Naive thymus-derived CD4-positive, alpha-beta T cell (primary cell): ENCODE measurements at places on chromosomes 6 and 20. TPM values are rescaled to one million over a fixed set of nuclear protein-coding genes. Genes with fewer than 3 reads are reported as not detected.

TLDC2 gene
- total RNA-seq, result not detected

GRCh38 chr6:41602422-41602743 lies 35.9 kb upstream of the MDFI start:
- no peak for DNase-seq
- H3K4me3 ChIP-seq, result no peak overlapping the region
- no peaks in the 10 kb centered on the region for H3K36me3 ChIP-seq
- no peak overlapping the region for H3K27ac ChIP-seq
- peaks cover 4% of the 10 kb centered on the region for H3K4me1 ChIP-seq
- no peaks in the 10 kb centered on the region for H3K27me3 ChIP-seq

SCRT2 gene
- total RNA-seq, result not detected in 2 replicates

ZBTB2 gene
- 26.7 TPM for total RNA-seq

DNA sequence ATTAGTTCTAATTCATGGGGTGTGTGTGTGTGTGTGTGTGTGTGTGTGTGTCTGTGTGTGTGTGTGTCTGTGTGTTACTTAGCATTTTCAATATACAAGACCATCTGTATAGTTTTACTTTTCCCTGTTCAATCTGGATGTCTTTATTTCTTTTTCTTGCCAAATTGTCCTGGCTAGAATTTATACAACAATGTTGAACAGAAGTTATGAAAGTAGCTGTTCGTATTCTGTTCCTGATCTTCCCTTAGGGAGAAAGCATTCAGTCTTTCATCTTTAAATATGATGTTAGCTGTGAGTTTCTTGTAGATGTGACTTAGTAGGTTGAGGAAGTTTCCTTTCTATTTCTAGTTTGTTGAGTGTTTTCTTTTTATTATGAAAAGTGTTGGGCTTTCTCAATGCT lies 334.7 kb upstream of the RNF24 start:
- H3K4me3 ChIP-seq, result no peak overlapping the region
- no peak for DNase-seq
- H3K36me3 ChIP-seq, result no peaks in the 10 kb centered on the region
- H3K27me3 ChIP-seq, result no peaks in the 10 kb centered on the region

ACSS1 gene
- total RNA-seq, result 33.1 TPM

PAK5 gene
- not detected for total RNA-seq

FAM209B gene
- total RNA-seq, result 2.3 TPM

TUBB1 gene
- total RNA-seq, result 9.5 TPM

OOEP gene
- 0.41 and 1.2 TPM in 2 replicates for total RNA-seq

AHI1 gene
- 28.0 TPM for total RNA-seq

ANGPT4 gene
- not detected for total RNA-seq

MAFB gene
- total RNA-seq, result 4.4 TPM

HLA-DPB1 gene
- 308 TPM for total RNA-seq

- no peak overlapping the region for H3K27ac ChIP-seq
- no peaks in the 10 kb centered on the region for H3K36me3 ChIP-seq
- no peaks in the 10 kb centered on the region for H3K27me3 ChIP-seq
- no peak overlapping the region for H3K4me3 ChIP-seq
- DNase-seq, result no peak
These were observed 928.9 kb downstream of the TFAP2A start for GRCh38 chr6:9485992-9486391.
